ENCODE measurements at places on chromosomes 2 and 18. TPM values are rescaled to one million over a fixed set of nuclear protein-coding genes. Genes with fewer than 3 reads are reported as not detected.

CRYGC gene
- total RNA-seq, result not detected

C2orf66 gene
- total RNA-seq, result 0.35 TPM

EEF1B2 gene
- total RNA-seq, result 340 TPM

GPR35 gene
- 49.4 TPM for total RNA-seq

GRCh38 chr2:196075196-196075595, 6.6 kb upstream of the DNAH7 start:
- H3K36me3 ChIP-seq, result no peaks in the 10 kb centered on the region
- H3K27ac ChIP-seq, result no peak overlapping the region
- no peak for DNase-seq
- peaks cover 12% of the 10 kb centered on the region for H3K4me1 ChIP-seq

- no peak overlapping the region for H3K4me3 ChIP-seq
- H3K4me1 ChIP-seq, result no peaks in the 10 kb centered on the region
Measured at GRCh38 chr2:18898271-18898670, 308.9 kb upstream of the NT5C1B start.

- no peaks in the 10 kb centered on the region for H3K27me3 ChIP-seq
- no peak overlapping the region for H3K27ac ChIP-seq
- H3K4me1 ChIP-seq, result peaks cover 43% of the 10 kb centered on the region
- peaks cover 5% of the 10 kb centered on the region for H3K36me3 ChIP-seq
Measured at GRCh38 chr18:9150121-9150520, 13.5 kb downstream of the ANKRD12 start.

DNA sequence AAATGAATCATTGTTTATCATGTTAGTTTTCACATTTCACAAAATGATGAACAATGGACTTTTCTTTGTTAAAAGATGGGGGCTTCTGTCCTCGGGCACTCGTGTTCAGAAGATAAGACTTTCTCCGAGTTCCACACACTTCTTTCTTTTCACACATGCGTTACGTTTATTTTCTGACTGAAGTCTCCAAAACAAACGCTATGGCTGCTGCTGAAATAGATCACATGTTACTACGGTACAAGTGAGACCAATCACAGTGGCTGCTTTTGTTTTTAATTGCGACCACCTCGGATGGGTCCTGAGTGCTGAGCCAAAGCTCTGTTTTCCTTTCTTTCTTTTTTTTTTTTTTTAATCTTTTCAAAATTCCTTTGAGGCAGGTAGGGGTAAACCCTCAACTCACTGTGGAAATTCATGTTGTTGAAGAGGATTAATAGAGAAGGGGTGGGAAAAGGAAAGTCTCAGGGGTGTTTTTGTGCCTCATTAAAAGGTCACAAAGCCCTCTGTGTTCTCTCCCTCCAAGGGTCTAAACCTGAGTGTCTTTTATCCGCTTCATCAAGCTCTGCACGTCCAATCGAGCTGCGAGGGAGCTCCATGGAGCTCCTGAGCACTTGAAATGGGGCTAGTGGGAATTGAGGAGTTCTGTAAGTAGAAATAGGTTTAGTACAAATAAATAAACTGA, 48.2 kb downstream of the ARL4C start:
- no peak for DNase-seq
- H3K36me3 ChIP-seq, result no peaks in the 10 kb centered on the region
- H3K27me3 ChIP-seq, result peaks cover 9% of the 10 kb centered on the region
- peaks cover 19% of the 10 kb centered on the region for H3K4me1 ChIP-seq
- H3K4me3 ChIP-seq, result no peak overlapping the region
- H3K27ac ChIP-seq, result no peak overlapping the region

DNA sequence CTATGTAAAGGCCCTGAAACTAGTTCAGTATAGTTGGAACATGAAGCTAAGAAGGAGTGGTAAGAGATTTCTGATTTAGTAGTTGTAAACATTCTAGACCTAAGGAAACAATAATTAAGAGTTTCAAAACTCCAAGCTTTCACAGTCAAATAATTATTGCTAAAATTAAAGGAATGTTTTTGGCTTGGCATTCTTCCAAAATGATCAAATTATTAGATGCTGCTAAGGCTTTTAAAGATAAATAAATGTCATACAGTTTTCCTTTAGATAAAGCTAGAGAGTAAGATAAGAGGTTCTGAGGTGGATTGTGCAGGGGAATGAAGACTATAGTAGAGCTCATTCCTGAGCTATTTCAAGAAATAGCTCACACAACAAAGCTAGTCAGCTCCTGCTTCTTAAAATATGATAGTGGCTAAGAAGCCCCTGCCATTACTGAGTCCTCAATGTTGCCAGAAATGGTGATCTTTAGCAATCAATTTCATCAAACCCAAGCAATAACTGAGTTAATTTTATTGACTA, 45.3 kb downstream of the ZC3H15 start:
- DNase-seq, result no peak
- peaks cover 5% of the 10 kb centered on the region for H3K36me3 ChIP-seq
- H3K4me3 ChIP-seq, result no peak overlapping the region

- no peak for DNase-seq
- H3K27ac ChIP-seq, result no peak overlapping the region
- H3K36me3 ChIP-seq, result no peaks in the 10 kb centered on the region
- no peak overlapping the region for H3K4me3 ChIP-seq
Measured at GRCh38 chr2:16861111-16861510, 195.5 kb upstream of the CYRIA start.

DNA sequence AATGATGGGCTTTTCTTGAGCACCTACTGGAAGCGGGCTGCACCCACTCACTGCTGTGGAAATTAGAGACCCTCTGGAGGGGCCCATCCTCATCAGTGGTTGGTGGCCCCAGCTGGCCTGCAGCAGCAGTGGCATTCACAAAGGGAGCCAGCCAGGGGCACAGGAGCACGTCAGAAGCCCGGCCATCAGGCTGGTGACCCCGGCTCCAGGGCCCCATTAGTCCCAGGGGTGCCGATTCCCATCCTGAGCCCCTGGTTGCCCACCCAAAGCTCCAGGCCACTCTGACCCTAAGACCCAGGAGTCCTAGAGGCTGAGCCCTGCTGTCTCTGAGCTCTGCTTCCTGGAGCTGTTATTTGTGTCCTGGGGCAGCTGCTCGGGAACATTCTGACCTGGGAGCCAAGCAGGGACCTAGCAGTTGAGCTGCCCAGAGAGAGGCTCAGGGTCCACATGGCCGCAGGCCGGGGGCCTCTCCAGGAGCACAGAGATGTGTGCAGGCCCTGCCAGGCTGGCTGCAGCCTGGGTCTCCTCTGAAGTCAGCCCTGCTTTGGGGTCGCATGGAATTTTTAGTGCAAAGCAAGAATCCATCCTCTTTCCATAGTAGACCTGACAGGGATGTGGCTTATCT, 207.2 kb downstream of the KLHL29 start:
- H3K4me1 ChIP-seq, result no peaks in the 10 kb centered on the region
- H3K36me3 ChIP-seq, result no peaks in the 10 kb centered on the region
- H3K27ac ChIP-seq, result no peak overlapping the region

All from Calu3 (cell line).